NCI-H2171 treated with DMSO at 0.1 percent for 48 hours (cell line): ENCODE measurements at places on chromosomes 5 and 9.

DNA sequence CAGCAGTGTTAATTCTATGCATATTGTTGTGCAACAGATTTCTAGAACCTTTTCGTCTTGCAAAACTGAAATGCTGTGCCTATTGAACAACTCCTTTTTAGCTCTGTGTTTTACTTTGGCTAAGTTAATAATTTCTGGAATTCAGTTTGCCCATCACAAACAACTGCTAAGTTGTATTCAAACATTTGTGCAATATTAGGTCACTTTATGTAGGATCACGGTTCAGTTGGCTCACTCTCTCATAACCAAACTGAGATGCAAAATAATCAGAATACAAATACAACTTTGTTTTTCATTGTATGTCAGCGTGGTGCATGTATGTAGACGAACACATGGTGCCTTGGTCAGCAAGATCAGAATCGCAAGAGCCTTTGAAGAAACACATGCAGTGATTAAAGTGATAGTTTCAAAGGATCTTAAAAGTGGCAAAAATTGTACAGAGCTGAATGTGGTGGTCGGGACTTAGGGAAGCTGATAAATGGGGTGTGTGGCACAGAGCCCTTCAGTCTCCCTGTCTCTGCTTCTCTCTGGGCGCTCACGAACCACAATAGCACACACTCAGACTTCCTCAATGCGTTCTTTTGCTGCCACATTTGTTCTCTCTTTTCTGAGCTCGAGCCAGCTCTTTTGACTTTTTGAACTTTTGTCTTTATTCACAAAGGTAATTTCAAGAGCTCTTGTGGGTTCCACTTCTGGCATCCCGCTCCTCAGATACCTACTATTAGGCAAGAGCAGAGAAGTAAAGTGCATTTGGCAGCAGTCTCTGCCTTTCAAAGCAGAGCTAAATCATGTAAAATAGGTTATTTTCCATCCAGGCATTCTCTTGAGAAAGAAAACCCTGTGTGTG, 112.4 kb upstream of the CTSL start:
- no peak for DNase-seq

DNA sequence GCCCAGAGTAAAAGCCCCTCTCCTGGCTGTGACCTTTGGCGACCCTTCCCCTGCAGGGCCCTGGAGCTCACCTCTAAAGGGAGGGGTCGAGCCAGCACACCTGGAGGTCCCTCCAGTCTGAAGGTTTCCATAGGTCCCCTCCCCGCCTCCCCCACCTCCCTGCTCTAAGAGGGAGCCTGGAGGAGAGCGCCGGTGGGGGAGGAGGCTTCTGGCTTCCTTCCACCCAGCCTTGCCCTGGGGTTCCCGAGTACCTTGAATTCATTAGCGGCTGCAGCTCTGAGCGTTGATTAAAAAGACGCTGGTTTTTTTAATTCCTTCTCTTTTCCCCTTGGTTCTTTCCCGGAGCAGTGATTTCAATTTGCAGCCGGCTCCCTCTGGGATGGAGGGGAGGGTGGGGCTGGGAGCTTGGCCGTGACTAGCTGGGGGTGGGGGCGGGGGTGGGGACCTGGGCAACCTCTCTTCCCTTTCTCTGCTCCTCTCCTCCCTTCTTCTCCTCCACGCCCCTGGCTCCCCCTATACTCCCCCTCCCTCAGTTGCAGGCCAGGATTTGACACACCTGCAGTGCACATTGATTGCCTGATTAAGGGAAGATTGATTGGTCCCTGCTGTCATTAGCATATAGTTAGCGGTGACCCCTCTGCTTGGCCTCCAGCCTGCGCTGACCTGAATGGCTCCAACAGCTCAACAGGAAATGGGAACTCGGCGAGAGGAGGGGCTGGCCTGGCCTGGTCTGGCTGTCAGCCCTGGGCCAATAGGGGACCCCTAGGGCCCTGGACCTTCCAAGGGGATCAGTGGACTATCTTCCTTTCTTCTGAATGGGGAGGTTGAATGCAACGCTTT, 67.5 kb upstream of the RAPGEF1 start:
- peak; percentile 84 for DNase-seq

- DNase-seq: no peak
Observed at GRCh38 chr5:81125959-81126358, 107.2 kb upstream of the CKMT2 start.

GRCh38 chr9:83299571-83299970, 236.6 kb upstream of the RASEF start:
- DNase-seq: no peak

- peak; percentile 56 for DNase-seq
Observed at GRCh38 chr5:8993031-8993430, 552.8 kb downstream of the SEMA5A start.

DNA sequence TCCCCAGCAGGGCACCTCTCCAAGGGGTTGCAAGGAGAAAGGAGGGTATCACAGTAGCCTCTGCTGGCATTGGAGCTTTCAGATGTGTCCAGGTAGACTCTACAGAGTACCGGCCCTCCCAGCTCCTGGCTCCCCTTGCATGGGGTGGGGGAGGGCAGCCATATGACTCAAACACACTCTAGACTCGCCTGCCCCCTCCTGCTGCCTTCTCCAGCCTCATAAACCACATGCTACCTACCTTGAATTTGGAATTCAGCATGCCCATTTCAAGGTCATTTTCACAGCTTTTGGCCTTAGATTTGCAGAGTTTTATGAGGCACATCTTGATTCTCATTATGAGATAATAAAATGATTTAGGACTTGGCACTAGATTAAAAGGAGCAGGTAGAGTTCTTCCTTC, 32.8 kb upstream of the SMIM32 start:
- DNase-seq: no peak

DNA sequence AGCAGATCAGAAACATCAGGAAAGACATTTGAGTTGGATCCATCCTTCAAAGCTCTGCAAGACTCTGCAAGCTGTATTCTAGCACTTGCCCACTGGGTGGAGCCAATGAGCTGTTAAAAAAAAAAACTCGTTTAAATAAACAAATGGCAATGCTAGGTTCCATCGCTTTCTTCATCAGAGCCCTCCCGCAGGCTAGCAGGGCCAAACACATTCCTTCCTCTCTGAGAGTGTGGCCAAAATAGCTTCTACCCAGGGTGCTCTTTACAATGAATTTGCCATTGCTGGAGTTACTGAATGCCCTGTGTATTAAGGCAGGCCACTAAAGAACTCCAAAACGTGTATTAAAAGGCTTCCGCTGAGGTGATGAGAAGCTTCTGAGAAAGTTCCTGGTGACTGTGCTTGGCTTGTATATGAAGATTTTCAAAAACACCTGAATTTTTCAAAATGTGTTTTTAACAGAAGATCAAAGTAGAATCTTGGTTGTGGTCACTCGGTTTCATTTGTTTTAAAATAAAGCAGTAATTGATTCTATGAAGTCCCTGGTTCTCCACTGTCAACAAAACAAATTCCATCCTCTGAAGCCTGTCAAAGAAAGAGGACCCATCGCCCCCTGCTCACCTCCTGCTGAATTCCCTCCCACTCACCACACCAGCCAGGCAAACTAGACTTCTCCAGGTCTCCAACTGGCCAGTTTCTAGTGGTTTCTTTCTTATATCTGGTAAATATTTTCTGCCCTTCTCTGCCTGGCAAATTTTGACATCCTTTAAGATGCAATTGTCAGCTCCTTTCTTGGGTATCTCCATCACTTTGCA, 36.5 kb upstream of the EQTN start:
- peak; percentile 56 for DNase-seq

DNA sequence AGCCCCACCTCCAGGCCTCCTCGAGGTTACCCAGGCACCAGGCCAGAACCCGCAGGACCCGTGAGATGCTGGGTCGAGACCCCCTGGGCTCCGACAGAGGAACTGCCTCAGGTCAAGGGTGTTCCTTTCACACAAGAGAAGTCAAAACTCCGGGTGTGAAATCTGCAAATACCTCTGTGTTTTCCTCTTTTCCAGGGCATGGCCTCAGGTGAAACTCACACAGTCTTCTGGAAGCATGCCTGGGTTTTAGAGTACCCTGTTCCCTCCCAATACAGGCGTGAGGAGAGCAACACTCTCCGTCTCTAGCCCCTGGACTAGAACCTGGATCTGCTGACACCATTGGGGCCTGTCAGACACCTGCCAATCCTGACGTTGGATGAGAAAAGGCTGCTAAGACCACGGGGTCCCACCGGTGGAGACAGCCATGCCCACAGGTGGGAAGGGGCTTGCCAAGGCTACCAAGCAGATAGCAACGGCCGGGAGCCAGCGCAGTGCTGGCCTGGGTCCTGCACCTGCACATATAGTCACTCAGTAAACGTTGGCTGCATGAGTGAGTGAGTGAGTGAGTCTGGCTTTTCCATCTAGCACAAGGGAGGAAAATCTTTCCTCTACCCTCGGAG, 182.0 kb upstream of the PPP1R26 start:
- no peak for DNase-seq

GRCh38 chr5:158471535-158471924, 612.6 kb upstream of the CLINT1 start:
- no peak for DNase-seq

DNA sequence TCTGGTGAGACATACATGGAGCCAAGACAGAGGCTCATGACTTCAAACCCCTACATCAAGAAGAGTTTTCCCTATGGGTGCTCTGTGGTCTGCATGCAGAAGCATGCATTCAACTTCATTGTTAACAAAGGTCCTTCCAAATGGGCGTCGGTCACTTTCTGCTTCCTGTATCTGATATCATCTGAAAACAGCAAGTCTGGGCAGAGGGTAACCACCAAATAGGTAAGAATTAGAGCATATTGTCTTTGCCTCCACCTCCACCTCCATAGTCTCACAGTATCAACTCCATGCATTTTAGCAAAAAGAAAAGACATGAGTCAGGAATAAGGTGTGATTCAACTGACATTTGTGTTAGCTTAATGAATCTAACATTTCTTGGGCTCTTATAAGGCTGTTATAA, 462.9 kb downstream of the DMRT2 start:
- DNase-seq: no peak

- DNase-seq: peak; percentile 62
Observed at GRCh38 chr9:91948597-91949391, 1.2 kb downstream of the ROR2 start.

- peak; percentile 87 for DNase-seq
Observed at GRCh38 chr9:98101868-98102273, 17.2 kb downstream of the TRIM14 start.
